NCI-H2081 treated with DMSO at 0.1 percent for 48 hours (cell line): ENCODE measurements at places on chromosomes 12 and 14.

GRCh38 chr12:32499048-32499447 lies 99.7 kb downstream of the FGD4 start:
- no peak for DNase-seq

- no peak for DNase-seq
These were observed 84.8 kb downstream of the STON2 start for GRCh38 chr14:81315341-81315740.

- DNase-seq = no peak
These were observed 1.6 kb upstream of the CKB start for GRCh38 chr14:103524002-103524935.

DNA sequence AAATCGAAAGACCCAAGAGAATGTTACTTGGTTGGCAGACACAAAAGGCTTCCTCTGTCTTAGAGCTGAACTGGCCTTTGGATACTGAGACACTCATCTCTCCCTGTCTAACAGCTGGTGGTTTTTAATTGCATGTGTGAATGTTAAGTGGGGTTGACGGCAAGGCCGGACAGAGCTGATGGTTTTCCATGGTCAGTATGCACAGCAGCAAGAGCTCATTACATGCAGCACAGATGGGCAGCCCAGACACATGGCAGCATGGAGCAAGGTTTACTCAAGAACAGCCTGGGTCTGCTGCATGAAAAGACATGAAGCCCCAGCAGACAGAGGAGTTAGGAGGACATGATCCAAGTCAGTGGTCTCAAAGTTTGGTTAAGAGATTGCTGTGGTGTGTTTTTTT lies 27.8 kb upstream of the CACNA2D4 start:
- no peak for DNase-seq

- no peak for DNase-seq
These were observed 104.0 kb downstream of the TNFAIP2 start for GRCh38 chr14:103227094-103227768.

- no peak for DNase-seq
These were observed 99.9 kb downstream of the KICS2 start for GRCh38 chr12:64122154-64122553.

DNA sequence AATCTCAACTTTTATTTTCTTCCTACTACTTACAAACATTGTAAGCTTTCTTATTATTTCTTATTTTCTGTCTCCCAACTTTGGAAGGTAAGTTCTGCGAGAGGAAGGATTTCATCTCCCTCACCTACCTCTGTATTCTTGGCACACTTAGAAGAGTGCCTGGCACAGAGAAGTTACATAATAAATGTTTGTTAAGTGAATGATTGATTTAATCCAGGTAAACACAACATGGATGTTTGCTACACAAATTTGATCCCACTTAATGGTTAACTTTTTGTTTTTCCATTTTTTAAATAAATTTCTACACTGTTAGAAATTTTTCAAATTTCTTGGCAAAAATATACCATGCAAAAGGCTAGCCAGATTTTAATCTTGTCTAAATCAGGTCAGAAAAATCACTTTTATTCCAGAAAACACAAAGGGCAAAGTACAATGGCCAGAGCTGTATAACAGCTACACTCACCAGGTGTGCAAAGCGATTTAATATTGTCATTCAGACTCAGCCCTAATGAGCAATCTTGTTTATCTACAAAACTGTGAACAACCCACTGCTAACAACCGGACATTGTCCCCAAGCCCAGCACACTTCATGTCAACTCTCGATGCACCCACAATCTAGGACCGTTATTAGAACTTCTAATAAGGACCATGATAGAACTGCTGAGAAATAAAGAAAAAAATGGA lies 222.1 kb upstream of the EEA1 start:
- DNase-seq = no peak

DNA sequence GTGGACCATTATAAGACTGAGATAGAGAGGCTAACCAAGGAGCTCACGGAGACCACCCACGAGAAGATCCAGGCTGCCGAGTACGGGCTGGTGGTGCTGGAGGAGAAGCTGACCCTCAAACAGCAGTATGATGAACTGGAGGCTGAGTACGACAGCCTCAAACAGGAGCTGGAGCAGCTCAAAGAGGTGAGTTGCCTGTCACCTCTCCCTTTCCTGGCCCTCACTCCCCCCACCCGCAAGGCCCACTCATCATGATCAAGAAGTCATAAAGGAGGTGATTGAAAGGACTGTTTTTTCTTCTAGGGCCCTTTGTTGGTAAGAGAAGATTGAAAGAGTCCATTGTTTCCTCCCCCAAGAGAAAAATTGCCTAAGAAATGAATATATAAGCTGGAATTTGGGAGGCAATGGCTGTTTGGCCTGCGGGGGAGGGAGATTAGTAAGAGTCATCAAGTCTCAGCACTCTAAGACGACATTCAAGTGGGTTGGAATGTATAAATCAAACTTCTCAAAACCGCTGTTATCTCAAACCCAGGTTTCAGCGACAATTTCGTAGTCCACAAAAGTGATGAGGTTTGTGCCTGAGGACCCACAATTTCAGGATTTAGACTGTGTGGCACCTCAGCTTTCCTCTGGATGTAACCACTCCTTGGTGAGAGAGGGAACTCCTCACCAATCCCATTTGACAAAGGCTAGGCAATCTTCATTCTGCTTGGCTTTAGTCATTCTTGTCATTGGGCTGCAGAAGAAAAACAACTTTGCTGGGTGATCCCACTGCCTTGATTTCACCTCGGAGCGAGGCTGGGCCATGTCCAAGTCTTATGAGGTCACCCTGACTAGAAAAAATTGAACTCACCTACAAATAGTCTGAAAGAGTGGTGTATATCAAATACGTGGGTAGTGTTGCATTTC lies 966 bp downstream of the BICD1 start:
- DNase-seq = no peak

GRCh38 chr12:1309613-1310012 lies 284.8 kb downstream of the FBXL14 start:
- DNase-seq = no peak

- no peak for DNase-seq
These were observed 1.2 kb upstream of the SH2B3 start for GRCh38 chr12:111404362-111405148.

GRCh38 chr12:53049571-53050318 lies at the start of gene TNS2:
TNS2 (plus strand) TSS chr12:53050065; CDS start chr12:53050186, 121 bp downstream.
- DNase-seq = no peak

DNA sequence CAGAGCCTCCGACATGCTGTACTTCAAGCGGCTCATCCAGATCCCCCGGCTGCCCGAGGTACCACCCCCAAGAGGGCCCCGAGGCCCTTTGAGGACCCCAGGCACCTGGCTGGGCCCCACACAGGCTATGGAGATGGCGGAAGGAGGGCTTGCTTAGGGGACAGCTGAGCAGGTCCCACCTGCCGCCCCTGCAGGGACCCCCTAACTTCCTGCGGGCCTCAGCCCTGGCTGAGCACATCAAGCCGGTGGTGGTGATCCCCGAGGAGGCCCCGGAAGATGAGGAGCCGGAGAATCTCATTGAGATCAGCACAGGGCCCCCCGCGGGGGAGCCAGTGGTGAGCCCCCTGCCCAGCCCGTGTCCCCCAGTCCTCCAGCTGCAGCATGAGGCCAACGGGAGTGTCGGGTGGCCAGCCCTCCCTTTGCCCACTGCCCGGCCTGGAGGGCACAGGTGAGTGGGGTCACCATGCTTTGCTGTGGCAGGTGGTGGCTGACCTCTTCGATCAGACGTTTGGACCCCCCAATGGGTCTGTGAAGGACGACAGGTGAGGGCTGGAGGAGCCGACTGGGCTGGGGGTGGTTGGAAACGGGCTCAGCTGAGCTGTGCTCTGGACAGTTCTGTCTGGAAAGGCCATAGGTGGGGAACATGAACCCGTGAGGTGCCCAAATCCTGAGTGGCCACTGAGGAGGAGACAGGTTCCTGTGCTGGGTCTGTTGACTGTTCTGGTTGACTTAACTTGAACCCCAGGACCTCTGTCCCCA lies 20.0 kb downstream of the HIP1R start:
- no peak for DNase-seq

- DNase-seq = no peak
These were observed 509 bp downstream of the PGF start for GRCh38 chr14:74954947-74955228.

DNA sequence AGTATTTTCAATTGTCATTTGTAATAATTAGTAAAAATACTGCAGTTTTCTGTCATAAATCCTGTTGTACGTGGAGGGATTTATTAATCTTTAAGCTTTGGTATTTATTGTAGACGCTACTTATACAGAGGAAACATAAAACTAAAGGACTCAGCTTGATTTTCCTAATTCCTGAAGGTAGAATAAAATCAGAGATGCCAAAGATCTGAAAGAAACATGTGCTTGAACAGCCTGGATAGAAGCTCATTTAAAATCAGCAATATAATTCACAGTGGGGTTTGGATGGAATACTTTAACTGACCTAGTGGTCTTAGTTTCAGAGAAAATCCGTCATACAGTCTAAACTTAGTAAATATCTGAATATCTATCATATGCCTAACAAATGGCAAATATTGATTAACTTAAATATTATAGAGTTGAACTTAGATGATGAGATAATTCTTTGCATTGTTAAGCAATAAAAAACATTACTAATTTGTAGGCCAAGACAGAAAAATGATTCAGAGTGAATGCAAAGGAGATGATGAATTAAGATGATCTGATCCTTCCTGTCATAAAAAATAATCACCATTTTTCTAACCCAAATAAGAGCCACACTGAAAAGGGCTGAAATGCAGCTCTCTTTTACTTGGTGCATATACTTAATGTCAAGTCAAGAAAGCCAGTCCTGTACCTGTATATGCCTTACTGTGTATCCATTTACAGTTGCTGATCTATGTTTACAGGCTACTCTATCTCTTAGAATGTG lies 397.1 kb upstream of the DCN start:
- DNase-seq = no peak

DNA sequence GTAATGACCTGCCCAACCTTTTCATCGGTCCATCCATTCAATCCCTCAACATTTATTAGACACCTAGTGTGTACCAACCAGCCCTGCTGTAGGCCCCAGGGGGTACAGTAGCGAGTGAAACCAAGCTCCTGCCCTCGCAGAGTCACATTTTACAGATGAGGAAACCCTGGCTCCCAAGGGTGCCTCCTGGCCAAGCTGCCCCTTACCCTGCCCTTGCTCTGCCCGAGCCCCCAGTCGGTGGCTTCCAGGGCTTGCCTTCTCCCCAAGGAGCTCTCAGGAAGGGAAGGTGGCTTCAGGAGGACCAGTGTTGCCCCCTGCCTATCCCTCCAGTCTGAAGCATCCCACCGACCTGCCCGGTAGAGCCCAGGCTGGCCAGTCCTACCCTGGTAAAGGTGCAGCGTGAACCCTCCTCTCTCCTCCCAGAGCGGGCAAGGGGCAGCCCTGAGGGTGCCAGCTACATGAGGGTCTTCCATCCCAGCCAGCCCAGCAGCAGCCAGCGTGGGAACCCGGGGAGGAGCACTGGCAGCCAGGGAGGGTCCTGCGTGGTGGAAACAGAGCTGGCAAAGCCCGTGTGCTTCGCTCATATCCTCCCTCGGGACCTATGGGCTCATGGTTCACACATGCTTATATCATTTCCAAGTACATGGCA lies 670 bp upstream of the BEGAIN start:
- no peak for DNase-seq

DNA sequence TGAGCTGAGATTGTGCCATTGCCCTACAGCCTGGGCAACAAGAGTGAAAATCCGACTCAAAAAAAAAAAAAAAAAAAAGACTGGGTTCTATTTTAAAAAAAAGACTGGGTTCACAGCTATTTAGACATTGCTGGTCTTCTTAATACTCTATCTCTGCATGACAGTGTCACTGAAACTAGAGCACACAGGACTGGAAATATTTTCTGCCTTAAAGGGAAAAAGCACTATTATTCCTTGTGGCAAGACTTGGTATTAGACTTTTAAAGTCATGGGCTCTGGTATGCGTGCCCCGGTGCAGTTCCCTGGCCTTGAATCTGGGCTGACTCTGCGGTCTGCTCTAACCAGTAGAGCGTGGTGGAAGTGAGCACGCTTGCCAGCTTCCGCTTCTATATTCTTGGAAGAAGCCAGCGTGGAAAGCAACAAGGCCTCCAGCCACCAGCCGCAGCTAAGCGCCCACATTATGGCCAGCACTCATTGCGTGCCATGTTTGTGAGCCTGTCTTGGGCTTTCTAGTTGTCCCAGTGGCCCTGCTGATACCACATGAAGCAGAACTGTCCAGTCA lies 31.3 kb downstream of the PRKAB1 start:
- no peak for DNase-seq

- DNase-seq = no peak
These were observed 1.3 kb downstream of the LRRK2 start for GRCh38 chr12:40225984-40226602.

- no peak for DNase-seq
These were observed 14.4 kb upstream of the SERPINA10 start for GRCh38 chr14:94307410-94307992.

GRCh38 chr14:69261761-69262331 lies 1.9 kb downstream of the GALNT16 start:
- no peak for DNase-seq

DNA sequence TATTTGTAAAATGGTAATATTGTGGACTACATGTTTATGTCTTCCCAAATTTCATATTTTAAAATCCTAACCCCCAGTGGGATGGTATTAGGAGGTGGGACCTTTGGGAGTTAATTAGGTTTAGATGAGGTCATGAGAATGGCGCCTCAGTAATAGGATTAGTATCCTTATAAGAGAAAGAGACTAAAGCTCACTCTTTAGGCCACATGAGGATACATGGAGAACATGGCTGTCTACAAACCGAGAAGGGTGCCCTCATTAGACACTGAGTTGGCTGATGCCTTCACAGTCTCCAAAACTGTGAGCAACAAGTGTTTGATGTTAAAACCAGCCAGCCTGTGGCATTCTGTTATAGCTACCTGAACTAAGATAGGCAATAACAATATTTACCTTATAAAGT lies 58.3 kb upstream of the OTOGL start:
- no peak for DNase-seq

GRCh38 chr14:37399517-37399916 lies 195.5 kb downstream of the FOXA1 start:
- no peak for DNase-seq

- DNase-seq = no peak
These were observed 678 bp downstream of the TRMT61A start for GRCh38 chr14:103529383-103530365.

DNA sequence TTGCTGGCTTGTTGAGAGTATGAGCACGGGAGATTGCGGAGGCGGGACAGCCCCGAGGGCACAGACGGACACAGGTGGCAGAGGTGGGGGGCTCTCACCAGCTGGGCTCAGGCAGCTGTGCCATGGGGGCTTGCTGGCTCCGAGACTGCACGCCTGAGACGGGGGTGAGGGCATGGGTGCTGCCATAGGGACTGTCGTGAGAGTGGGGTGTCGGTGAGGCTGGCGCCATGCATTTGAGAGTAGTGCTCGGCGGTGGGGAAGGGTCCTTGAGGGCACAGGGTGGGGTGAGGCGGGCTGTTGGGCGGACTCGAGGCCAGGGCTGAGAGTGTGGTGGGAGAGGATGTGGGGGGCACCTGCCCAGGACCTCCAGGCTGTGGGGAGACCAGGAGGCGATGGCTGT lies 40.7 kb upstream of the TEX22 start:
- no peak for DNase-seq
